Memory B cell (primary cell): ENCODE measurements at places on chromosomes 11 and 22.
A peak's percentile ranks its signal among the peaks of the same experiment; 100 is the strongest.

GRCh38 chr11:96055706-96056387 is 131.9 kb upstream of the MTMR2 start:
- DNase-seq = no peak

DNA sequence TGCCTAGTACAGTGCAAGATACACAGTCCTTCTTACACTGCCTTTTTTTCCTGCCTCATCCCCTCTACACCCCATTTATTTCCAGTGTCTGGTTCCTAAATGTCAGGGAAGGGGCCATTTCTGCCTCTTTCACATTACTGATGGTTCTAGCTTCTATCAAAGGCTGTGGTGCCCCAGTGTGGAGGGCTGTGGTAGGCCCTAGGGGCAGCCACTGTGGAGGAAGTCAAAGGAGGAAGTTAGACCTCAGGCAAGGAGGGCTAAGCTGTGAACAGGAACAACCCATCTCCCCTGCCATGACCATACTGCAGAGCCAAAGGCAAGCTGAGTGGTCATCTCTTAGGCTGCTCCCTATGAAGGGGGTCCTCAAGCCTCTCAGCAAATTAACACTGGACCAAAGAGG is 81.9 kb upstream of the CRTAM start:
- DNase-seq = peak; percentile 72

- no peak for DNase-seq
These were observed 466.8 kb downstream of the SOX6 start for GRCh38 chr11:15889363-15890030.

DNA sequence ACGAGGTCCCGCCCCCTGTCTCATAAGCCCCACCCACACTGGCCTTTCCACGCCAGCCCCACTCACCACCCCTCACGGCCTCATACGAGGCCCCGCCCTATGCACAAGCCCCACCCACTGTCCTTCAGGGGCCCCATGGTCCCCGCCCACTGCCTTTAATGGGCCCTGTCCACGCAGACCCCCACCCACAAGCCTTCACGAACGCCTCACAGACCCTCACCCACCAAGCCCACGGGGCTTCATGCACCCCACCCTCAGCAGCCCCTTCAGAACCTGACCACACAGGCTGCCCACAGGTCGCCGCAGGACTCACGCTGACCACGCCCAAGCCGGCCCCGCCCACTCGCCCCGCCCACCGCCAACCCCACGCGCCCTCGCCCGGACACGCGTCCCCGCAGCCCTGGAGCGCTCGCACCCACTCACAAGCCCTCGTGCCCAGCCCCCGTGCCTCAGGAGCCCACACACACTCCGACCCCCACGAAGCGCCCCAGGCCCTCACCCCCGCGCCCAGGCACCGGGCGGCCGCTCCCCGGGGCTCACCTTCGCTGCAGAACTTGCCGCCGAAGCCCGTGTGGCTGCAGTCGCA is 10.5 kb downstream of the NRXN2 start:
- DNase-seq = no peak

DNA sequence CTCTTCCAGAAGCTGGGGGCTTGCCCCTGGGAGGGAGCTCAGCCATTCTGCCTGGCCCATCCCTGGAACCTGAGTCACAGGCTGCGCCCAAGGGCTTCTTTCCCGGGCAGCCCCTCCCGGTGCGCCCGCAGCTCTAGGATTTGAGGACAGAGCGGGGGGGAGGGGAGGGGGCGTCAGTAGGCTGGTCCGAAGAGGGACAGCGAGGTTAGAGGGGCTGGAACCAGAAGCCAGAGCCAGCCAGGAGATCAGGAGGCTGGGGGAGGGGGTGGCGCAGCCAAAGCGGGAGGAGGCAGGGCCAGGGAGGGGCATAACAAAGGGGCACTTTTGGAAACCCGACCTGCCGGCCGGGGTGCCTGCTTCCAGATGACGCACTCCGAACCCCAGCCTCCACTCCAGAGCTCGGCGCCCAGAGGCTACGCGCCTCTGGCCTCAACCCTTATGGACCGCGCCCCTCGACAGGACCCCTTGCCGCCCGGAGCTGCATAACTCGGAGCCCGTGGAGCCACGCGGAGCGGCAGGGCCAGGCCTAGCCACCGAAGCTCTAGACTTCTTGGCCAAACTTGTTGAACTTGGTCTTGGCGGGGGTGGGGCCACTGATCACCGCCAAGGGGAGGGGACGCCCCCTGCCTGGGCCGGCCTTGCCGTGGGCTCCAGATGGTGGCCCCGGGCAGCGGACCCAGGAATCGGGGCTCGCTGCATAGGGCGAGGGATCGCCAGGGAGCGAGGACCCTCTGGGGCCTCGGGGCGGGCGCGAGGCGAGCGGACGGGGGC is 744 bp downstream of the PACSIN3 start:
- DNase-seq = no peak

DNA sequence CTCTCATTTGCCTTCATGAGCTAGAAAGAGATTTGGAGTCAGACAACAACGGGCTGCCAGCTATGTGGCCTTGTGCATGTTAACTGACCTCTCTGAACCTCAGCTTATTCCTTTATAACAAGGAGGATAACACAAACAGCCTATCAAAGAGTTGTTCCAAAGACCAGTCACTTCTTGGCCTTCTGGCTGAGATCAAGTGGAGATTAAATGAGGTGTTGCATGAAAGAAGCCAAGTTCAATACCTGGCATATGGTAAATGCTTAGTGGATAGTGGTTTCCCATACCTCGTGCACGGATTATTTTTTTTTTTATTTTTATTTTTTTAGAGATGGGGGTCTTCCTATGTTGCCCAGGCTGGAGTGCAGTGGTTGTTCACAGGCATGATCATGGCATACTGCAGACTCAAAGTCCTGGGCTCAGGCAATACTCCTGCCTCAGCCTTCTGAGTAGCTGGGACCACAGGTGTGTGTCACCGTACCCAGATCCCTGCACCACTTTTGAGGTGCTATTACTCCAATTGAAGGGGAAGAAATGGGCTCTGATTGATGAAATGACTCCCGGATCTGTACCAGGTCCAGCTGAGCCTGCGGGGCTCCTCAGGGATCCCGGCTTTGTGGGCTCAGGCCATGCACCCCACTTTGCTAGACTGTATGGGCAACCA is 4.9 kb downstream of the LGALS1 start:
- no peak for DNase-seq

GRCh38 chr11:125183641-125184040 is 19.1 kb downstream of the PKNOX2 start:
- no peak for DNase-seq

- peak; percentile 72 for DNase-seq
These were observed 11.1 kb downstream of the POLR3H start for GRCh38 chr22:41532908-41533825.

DNA sequence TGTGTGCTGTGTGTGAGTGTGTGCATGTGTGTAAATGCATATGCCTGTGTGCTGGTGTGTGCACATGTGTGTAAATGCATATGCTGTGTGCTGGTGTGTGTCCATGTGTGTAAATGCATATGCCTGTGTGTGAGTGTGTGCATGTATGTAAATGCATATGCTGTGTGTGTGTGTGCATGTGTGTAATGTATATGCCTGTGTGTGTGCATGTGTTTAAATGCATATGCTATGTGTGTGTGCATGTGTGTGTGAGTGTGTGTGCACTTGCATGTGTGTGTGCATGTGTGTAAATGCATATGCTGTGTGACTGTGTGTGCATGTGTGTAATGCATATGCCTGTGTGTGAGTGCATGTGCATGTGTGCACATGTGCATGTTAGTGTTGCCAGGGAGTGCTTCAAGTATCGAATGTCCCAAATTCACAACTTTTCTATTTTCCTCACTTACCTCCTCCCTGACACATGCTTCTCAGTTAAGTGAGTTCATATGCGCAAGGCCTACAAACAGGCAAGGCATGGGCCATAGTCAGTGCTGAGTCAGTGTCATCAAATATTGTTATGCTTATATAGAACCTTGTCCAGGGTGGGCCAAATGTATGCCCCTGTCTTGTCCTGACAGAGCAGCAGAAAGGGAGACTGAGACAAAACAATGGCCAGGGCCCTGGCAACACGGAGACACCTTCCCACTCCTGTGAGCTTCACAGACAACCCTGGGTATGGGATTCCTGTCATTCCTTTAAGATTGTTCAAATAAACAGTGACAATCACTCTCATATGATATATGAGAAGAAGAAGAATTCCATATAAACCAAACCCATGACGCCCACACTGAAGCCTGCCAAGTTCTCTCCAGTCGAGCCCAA is 38.6 kb downstream of the GGTLC2 start:
- no peak for DNase-seq

GRCh38 chr11:34086554-34087283 is 18.7 kb upstream of the NAT10 start:
- DNase-seq = no peak

GRCh38 chr22:43905681-43906080 is 13.9 kb upstream of the PNPLA5 start:
- no peak for DNase-seq

DNA sequence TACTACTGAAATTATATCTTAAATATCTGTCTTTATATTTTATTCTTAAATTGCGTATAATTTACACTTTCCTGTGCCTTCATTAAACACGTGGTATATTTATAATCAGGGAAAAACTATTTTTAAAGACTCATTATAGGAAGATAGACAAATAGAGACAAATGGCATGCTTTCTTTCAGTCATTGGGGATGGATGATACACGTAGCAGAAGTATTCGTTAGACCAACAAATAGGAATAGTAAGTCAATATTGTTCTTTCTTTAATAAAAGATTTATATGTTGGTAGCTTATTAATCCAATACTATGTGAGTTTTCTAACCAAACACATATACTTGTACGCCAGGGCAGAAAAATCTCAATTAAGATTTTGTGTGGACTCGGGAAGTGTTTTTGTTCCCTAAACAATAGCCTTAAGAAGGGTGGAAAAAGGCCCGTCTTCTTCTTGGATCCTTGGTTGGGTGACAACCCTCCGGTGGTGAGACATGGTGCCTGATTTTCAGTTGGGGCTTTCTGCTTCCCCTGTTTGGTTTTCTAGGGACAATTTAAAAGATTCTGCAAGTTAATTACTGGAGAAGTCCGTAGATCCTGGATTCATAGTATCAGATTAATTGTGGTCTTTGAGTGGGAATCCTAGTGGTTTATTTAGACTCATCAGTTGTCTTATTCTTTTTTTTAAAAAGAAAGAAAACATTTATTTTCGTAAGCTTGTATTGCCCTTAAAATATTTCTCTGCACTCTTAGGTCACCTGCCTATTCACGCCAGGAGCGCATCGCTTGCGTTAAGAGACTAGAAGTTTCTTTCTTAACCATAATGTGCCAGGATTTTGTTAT is 83.5 kb upstream of the WNT7B start:
- no peak for DNase-seq

DNA sequence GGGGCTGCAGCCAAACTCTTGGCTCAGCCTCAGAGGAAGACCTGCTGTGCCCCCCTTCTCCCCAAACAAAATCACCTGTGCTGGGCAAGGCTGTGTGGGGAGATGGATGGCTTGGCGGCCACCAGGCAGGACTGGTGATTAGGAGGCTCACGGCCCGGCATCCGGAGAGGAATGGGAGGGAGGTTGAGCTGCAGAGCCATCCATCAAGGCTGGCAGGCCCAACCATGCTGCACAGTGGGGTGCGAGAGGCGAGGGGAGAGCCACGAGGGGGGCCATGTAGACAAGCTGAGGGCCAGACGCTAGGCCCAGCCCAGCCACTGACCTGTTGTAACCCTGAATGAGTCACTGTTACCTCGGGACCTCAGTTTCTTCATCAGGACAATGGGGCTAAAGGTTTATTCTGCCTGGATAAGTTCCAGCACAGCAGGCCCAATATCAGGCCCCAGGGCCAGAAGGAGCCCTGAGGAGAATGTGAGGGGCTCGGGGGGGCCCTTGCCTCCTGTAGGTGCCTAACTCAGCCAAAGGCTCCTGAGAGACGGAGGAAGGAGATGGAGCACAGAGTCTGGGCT is 18.2 kb downstream of the PDE2A start:
- DNase-seq = no peak

GRCh38 chr11:111438846-111439520 is 59.9 kb upstream of the POU2AF1 start:
- DNase-seq = no peak

DNA sequence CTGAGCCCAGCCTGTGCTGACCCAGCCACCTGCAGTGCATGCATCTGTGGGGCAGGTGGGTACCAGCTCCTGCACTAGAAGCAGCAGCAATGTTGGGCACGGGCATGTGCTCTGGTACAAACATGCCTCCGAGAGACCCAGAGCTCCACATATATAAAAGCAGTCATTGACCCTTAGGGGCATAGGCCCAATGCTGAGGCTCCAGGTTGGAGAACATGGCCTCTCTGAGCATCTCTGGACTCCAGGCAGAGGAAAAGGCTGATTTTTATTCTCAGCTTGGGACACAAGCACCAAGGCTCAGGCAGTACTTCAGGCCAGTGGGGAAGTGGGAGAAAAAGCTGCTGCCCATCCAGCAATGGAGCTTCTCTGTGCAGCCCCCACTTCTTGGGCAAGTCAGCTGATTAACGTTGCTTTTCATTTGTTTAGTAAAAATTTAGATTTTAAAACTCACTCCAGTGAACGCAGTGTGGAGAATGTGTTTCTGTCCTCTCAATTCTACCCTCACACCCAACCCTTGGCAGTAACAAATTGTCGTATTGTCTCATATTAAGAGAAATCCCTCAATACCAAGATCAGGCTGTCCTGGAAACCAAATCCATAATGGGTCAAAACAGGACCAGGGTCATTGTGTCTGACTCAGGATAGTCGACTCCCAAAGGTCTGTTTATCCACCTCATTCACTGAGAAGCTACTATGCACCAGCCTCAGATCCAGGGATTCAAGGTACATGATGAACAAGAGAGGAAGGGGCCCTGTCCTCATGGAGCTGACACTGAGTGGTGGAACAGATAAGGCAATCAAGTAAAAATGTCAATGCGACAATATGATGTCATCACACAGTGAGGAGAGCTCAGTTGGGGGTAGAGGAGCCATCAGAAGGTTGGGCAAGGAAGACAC is 50.6 kb upstream of the TOP3B start:
- DNase-seq = no peak

GRCh38 chr11:97157221-97157740 is 767.5 kb downstream of the JRKL start:
- no peak for DNase-seq

GRCh38 chr22:49725516-49725915 is 102.2 kb downstream of the BRD1 start:
- DNase-seq = no peak

GRCh38 chr11:108589136-108589535 is 4.4 kb downstream of the EXPH5 start:
- DNase-seq = no peak

GRCh38 chr22:21673534-21674321 is 7.9 kb downstream of the PPIL2 start:
- no peak for DNase-seq

GRCh38 chr22:41043722-41044121 is 48.7 kb upstream of the EP300 start:
- no peak for DNase-seq

- no peak for DNase-seq
These were observed 333.8 kb upstream of the CHORDC1 start for GRCh38 chr11:90556606-90557005.
